ENCODE measurements at places on chromosomes 6 and 20.

DNA sequence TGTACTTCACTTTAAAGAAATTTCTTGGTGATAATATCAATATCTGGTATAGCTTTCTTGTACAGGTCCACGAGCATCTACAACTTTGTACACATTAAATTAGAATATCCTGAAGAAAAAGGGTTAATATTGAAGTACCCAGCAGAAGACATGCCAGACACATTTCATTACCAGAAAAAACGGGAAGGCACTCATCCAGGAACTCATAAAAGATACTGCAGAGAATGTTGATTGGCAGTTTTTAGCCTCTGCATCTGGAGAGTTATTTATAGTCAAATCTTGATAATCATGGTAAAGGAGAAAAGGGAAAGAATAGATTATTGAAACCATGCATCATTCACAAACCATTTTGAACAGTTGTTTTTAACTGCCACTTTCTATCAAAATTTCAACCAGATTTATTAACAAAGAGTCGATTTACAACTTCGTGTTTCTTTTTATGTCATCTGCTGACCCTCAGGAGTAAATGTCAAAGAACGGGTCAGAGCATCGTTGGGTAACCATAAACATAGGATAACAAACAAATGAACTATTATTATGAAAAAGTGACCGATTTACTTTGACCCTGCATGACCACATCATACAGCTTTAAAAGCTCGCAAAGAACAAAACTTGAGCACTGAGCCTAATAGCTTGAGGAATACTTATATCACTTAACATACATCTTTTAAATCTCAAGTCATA is 229.2 kb upstream of the SGK1 start:
- DNase-seq = no peak

DNA sequence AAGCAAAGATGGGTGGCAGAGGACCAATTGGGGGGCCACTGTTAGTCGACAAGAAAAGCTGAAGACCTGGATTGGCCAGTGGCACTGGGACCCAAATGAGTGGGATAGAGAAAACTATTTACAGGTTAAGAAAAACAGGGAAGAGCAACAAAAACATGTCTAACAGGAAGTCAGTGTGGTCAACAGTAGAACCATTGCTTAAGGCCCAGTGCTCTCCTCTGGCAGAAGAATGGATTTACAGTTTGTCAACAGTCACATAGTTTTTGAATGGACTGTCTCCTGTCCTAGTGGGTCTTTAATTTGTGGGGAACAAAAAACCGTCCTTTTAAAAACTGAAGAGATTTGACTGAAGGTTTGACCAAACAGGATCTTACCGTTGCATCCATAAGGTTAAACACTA is 12.1 kb upstream of the WTAP start:
- DNase-seq = no peak

DNA sequence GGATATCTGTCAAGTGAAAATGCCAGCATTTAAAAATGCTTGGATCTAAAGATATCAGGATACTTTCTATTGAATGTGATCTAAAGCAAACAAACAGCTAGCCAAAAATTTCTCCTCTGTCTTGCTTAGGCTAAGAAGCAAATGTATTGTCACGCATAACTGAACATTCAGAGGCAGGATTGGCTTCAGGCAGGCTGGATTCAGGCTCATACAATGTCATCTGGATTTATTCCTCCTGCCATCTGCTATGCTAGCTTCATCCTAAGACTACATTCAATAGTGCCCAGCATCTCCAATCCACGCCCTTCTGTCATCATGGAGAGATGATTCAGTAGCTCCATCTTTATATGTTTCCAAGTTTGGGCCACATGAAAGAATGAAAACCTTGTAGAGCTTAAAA is 27.1 kb downstream of the PFDN4 start:
- no peak for DNase-seq

GRCh38 chr6:32148289-32149091 is 3.2 kb downstream of the PRRT1 start:
- peak; percentile 60 for DNase-seq

DNA sequence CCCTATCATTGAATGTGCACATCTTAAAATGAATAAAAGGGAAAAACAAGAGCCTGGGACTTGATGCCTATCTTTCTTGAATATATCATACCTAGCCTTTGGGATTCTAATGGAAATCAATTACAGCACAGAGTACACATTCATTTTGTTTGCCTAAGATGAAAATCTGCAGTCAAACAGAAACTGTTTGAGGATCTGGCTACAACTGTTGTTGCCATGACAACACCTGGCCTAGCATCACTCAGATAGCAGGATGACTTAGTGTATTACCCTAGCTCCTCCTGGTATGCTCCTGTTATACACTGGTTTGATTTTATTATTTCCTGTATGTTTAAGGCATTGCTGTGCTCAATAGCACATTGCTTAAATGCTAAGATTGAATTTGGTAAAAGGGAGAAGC is 71.5 kb upstream of the LAMP5 start:
- DNase-seq = no peak

DNA sequence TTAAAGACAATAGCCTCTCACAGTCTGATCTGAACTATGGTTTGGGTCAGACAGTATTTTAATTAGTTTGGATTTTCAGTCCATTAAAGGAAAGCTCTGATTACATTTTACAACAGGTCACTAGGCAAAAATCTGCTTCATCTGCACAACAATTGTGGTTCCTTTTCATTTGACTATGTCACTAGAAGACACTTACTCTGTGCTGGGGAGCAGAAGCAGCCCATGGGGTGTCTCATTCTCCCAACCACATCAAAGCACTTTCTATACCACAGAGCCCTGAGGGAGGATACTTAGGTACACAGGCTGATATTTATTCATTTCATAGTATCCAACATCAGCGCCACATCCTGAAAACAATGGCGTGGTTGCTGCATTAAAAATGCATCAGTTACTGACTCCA is 36.6 kb upstream of the HDAC2 start:
- no peak for DNase-seq

- no peak for DNase-seq
Observed at GRCh38 chr6:7309050-7309449, 3.9 kb downstream of the SSR1 start.

DNA sequence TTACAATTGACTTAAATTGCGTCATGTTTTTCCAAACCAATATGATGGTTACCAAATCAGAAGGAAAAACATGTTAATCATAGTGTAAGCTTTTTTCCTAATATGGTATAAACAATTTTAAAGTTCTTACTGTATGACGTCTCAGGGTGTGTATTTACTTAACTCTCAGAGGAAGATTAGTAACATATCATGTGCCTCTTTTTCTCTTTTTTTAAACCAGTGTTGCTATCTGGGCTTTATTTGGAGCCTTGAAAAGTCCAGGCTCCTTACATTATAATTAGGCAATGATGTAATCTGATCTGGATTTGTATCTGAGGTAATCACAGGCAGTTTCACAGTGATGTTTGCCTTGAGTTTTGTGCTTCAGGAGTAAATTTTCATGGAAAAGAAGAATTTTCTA is 20.4 kb upstream of the RAB23 start:
- no peak for DNase-seq

- DNase-seq = no peak
Observed at GRCh38 chr20:47785311-47785853, at the start of gene SULF2. Gene SULF2, minus strand, starts transcription at chr20:47785481. Its CDS starts 28,118 bp downstream, at chr20:47757363.

DNA sequence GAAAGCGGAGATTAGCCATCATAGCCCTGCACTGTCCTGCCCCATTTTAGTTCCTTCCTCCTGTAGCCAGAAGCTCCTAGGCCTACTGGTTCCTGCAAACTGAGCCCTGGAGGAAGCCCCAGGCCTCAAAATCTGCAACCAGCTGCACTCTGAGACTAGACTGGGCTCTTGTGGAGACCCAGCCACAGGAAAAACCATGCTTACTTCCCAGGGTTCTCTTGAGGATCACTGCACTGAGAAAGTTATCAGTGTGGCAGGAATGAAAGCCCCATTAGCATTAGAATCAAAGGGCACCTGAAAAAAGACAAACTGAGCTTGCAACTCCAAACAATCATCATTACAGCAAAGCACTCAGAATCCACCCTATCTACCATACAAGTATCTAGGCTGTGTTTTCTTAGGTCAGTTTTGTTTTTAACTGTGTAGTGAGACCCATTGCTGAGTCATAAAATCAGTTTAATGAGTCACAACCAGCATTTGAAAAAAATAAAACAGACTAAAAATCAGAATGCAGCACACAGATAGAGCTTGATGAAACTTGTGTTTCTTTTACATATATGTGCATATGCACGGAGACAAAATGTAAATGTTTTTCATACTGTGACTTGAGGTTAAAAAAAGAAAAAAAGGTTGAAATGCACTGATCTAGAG is 91.0 kb downstream of the UNC5CL start:
- no peak for DNase-seq

GRCh38 chr6:30767158-30767943 is 23.0 kb upstream of the IER3 start:
- no peak for DNase-seq

DNA sequence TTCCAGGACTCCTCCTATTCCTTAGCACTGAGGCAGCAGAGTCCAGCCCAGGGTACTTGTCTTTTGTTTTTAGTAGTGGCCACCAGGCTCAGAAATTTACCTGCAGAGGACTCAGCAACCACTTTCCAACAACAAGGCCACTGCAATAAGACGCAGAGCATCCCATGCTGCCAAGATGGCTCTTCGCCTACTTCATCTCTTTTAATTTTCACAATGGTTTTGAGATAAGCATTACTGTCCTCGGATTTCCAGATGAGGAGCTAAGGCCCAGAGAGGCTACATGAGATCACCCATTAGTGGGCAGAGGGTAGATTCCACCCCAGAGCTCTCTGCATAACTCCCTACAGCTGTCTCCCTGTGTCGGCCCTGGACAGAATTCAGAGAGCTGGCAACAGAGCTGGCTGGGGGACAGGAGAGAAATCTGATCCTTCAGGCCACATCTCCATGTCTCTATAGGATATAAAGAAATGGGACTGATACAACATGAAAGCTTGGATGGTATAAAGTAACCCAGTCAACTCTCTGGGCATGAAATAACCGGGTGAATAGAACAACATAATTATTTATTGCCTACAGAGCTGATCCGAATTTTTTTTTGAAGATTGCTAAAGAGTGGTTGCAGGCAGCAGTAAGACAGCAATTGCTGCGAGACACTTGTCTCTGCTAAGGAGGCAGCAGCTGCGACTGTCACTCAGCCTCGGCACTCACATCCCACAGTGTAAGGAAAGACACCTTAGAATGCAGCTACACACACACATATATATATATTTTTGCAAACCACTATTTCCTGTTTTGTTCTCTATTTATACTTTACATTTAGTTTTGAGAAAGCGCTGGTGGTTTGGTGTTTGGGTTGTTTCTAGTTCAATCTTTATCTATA is 37.2 kb downstream of the SCML4 start:
- DNase-seq = no peak

GRCh38 chr20:9276966-9277468 is 208.1 kb downstream of the PLCB4 start:
- DNase-seq = no peak

- DNase-seq = no peak
Observed at GRCh38 chr6:137856138-137856898, 10.7 kb upstream of the TNFAIP3 start.

- no peak for DNase-seq
Observed at GRCh38 chr6:150713931-150714330, 114.2 kb downstream of the PLEKHG1 start.

- no peak for DNase-seq
Observed at GRCh38 chr6:5994999-5995657, 11.6 kb downstream of the NRN1 start.

- DNase-seq = no peak
Observed at GRCh38 chr6:21158149-21158548, 435.4 kb upstream of the SOX4 start.

DNA sequence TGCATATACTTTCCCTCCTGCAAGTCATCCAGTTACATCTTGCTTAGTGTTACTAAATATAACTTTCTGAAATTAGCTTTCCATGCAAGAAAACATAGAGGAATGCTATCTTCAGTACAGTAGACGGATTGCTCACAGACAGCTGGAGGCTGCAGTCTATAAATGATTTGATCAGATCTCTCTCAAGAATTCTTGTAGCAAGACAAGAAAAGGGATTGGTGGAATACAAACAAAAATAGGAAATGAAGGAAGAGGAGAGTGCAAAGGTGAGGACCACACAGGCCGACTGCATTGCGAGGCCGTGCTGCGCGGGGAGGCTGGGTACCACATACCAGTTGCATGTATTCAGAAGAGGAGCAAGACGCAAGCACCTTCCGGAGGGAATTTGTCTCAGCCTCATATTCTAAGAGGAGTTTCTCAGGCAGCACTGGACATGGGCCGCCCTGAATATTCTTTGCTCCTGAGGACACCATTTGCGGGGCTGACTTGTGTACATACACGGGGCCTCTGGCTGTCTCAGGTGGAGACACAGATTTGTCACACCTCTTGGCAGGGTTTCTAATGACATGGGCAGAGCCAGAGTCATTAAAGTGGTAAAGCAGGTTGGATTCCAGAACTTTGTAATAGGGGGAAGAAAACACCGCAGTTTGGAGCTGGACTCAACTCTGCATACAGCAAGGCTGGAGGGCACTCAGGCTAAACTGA is 22.7 kb upstream of the KIF25 start:
- DNase-seq = no peak

- no peak for DNase-seq
Observed at GRCh38 chr6:116524236-116524635, 12.8 kb downstream of the CALHM5 start.

DNA sequence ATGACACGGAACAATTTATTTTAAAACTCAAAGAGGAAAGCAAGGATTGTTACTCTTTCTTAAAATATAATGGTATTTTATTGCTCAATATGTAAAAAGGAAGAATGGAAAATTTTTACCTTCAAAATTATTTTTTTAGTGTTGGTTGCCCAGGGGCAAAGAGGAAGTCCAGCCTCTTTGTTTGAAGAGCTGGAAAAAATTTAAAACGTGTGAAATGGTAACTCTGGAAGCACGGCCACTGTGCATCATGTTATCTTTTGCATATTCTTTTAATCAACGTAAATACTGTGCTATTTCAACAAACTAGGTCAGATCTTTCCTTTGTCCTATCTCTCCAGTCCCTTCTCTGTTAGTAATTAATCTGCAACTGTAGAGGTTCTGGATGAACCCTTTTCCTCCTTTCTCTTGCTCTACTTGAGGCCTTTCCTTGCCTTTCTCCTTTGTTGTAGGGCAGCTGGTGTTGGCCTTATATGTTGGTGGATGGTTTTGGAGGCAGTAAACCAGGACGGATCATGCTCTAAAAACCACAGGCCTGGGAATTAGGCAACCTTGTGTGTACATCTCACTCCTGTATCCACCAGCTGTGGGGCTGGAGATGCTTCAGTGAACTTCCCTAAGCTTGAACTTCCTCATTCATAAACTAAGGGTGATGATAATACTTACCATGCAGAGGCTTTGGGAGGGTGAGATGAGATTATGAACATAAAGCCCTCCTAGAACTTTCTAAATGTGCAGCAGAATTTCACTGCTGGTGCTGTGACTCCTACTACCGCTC is 143.3 kb downstream of the PRL start:
- DNase-seq = no peak

All from stimulated activated CD4-positive, alpha-beta T cell treated with anti-CD3 and anti-CD28 coated beads, Interleukin-12 subunit alpha, Interleukin-12 subunit beta, amount 100 ng/mL, for 4 hours (primary cell).